ENCODE measurements at places on chromosomes 13 and 19.

GRCh38 chr19:19165396-19165795 is 4.7 kb downstream of the MEF2B start:
- no peak for DNase-seq

DNA sequence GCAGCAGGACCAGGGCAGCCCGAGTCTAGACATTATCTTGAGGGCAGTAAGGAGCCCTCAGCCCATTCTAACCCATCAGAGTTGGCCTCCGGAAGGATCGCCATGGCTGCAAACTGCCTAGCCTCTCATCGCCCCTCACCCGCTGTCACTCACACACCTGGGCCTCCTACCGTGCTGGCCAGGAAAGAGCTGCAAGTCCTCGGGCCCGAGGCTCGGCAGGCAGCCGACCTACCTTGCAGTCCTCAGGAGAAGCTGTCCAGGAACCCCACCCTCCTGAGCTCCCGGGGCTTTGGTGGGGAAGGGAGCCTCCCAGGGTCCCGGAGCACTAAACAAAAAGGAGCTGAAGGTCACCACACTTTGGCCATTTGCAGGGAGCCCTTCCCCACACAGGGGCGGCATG is 46.8 kb downstream of the CCNE1 start:
- no peak for DNase-seq

- no peak for DNase-seq
Observed at GRCh38 chr19:19470579-19470978, 44.8 kb downstream of the TSSK6 start.

DNA sequence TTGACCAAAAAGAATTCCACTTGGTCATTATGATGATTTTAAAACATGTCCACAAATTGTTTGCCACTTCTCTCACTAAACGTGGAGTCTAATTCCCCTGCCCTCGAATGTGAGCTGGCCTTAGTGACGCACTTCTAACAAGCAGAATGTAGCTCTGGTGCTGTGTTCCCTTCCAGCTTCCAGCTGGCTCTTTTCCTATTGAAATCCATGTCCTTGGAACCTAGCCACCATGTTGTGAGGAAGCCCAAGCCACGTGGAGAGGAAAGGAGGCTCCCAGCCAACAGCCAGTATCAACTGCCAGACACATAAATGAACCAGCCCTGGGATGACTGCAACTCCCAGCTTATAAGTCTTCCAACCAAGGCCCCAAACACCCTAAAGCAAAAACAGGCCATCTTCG is 23.6 kb upstream of the CEBPA start:
- no peak for DNase-seq

- DNase-seq = no peak
Observed at GRCh38 chr13:43744261-43745031, 42.3 kb downstream of the ENOX1 start.

DNA sequence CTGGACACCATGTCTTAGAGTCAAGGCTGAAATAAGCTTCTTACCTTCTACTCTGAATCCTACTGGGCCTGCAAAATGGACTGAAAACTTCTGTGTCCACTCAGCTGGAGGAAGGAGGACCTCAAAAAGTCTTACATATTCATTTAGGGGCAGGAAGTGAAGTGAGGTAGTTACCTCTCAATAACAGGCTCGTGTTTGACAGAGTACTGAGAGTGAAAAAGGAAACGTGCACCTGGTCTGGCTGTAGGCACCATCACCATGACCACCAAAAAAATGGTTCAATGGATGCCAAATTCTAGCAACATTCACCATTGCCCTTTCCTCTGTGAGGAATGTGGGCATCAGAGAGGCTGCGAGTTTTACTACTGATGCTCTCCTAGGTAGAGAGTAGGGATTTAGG is 176.2 kb downstream of the RFC3 start:
- no peak for DNase-seq

GRCh38 chr19:33727331-33727998 is 69.2 kb upstream of the KCTD15 start:
- no peak for DNase-seq
